ENCODE measurements at places on chromosomes 11 and 22.
A peak's percentile ranks its signal among the peaks of the same experiment; 100 is the strongest.

GRCh38 chr11:120112174-120112796, 25.6 kb downstream of the TRIM29 start:
- no peak for DNase-seq

DNA sequence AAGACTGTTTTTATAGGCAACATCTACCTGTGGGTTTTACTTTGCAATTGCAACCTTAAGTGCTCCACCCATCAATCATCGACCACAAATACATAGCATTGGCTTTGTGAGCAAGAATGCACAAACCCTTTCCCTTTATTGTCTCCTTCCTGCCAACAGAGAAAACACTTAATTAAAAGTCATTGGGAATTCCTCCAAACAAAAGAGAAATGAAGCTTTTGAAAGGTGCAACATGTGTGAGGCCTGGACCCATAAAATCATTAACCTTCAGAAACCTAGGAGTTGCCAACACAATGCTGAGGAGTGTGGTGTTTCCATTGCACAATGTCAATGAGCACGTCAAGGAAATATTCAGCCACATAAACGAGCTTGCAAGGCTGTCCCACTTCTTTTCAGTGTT, 223.2 kb downstream of the BLID start:
- DNase-seq, result no peak

- DNase-seq, result no peak
Observed at GRCh38 chr11:9577556-9577955, 4.1 kb downstream of the WEE1 start.

GRCh38 chr22:46011627-46012181, 34.7 kb upstream of the WNT7B start:
- no peak for DNase-seq

DNA sequence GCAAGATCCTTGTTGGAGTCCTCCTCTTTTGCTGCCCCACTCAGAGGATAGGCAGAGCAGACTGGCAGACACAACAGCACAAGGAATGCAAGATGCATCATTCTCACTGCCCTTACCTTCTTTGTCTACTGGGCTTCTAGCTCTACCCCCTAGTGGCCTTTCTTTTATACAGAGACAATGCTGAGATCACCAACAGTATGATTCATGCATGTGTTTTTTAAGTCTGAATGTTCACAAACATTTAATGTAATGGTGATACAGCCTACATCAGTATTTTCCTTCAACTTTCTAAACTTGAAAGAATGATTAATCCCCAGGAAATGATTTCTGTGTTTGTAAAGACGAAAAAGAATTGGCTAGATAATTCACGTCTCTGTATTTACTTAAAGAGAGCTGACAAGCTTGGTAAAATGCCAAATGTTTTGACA, at the start of gene MMP10:
Gene MMP10 (minus strand): TSS at position 138 of the 428 bp plus-strand sequence. CDS start 37 bp downstream, at position 101.
- DNase-seq, result peak; percentile 44

DNA sequence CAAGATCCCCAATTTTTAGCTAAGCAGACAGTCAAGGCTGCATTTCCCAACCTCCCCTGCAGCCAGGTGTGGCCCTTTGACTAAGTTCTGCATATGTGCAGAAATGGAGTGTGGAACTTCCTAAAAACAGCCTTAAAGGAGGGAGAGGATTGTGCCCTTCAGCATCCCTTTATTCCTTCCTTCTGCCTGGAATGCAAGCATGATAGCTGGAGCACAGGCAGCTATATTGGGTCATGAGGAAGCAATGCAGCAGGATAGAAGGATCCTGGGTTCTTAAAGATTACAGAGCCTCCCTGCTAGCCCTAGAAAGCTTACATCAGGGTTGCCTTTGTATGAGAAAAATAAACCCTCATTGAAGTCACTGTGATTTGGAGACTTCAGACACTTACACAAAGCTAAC, 29.9 kb downstream of the FADD start:
- no peak for DNase-seq

DNA sequence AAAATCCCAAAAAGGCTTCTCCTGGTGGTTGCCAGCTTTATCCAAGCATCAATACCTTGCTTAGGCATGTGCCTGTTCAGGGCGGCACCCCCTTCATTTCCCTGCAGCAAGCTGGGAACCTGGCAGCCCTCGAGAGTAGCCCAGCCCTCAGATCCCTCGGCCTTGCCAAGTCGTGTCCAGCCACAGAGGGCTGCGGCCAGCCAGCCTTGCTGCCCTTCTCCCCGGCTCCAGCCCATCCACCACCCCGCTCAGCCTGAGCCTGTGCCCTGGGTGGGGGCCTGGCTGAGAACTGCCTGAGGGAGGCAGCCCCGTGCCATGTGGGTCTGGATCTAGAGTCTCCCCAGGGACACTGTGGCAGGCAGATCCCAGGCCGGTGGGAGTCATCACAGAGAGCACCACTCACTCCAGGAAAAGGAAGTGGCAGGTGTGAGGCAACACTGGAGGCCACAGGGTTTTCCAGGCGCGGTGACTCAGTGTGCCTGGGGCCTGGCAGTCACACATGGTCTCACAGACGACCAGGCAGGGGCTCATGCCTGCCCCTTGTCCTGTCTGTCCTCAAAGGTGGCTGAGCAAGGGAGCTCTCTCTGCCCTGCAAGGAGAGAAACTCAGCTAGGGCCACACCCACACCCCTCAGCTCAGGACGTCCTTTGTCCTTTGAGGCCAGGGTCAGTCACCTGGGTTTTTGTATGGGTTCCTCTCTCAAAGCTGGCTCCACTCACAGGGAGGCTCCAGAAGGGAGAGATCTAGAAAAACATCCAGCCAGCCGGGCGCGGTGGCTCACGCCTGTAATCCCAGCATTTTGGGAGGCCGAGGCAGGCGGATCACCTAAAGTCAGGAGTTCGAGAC, 12.2 kb upstream of the CDC42BPG start:
- DNase-seq, result peak; percentile 95

GRCh38 chr22:27107386-27107785, 450.0 kb downstream of the MIAT start:
- DNase-seq, result no peak

GRCh38 chr11:1012740-1013630, 23.5 kb downstream of the MUC6 start:
- no peak for DNase-seq

GRCh38 chr11:1501421-1502167, 15.0 kb upstream of the MOB2 start:
- no peak for DNase-seq

Data from suppressor macrophage treated with lipopolysaccharide for 4 hours (primary cell).